ENCODE measurements at places on chromosomes 2 and 18.

- DNase-seq = no peak
Measured at GRCh38 chr18:23276451-23276850, 141.2 kb downstream of the CABLES1 start.

GRCh38 chr2:168118733-168119514 is 128.5 kb downstream of the STK39 start:
- peak; percentile 18 for DNase-seq

DNA sequence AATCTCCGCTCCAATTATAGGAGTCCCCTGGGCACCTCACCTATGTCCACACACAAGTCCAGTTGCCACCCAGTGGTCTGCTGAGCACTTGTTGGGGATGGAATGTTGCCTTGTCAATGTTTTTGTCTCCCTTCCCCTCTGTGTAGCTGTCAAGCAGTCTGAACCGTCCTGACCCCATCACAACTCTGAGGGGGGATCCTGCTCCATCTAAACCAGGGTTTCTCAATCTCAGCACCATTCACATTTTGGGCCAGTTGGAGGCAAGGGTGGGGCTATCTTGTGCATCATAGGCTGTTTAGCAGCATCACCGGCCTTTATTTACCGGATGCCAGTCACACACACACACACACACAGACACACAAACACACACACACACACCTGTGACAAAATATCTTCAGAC is 53.0 kb downstream of the CYP26B1 start:
- no peak for DNase-seq

DNA sequence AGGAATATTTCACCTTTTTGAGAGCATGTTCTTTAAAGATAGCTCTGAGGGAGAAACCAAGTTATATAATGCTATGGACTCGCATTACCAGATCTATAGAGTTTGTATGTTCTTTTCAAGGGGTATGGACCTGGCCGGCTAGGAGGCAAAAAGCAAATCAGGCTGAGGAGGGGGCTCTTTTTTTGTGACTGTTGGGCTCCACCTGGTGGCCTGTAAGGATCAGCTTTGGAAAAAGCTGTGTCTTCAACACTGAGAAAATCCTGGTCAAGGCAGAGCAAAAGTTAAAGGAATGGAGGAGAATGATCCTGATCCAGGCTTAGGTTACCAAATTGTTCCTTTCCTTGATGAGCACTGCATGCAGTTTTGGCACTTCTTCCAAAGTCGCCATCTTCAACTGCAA is 180.5 kb downstream of the DIS3L2 start:
- DNase-seq = no peak

DNA sequence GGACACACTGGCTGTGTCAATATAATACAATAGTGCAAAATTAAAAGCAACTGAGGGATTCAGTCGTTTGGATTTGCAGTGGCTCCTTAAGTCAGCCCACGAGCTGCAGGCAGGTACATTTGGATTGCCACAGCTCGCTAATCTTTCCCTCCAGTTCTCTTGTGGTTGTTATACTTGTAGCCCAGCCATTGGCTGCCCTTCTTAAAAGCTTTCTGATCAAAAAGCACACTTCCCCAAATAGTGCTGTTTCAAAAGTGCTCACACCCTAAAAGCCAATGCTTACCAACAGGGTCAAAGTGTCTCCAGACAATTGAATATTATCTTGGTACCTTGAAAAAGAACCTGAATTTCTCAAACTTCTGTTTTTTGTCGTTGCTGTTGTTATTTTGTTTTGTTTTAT is 404.7 kb upstream of the FAM98A start:
- DNase-seq = no peak

DNA sequence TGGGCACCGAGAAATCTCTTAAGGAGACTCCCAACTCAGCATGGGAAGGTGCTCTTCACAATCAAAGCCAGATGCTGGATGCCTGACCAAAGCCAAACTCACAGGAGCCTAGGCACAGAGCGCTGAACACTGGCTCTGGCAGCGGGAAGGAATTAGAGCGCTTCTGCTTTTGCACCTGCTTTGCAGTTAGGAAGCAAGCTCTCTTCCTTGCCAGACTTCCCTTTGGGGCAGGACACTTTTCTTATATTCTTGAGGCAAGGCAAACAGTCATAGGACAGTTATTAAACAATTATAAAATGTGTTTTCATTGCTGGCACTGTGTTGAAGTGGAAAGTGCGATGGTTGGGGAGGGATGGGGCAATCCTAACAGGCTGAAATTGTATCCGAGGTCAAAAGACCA is 79.6 kb upstream of the DNMT3A start:
- DNase-seq = no peak

DNA sequence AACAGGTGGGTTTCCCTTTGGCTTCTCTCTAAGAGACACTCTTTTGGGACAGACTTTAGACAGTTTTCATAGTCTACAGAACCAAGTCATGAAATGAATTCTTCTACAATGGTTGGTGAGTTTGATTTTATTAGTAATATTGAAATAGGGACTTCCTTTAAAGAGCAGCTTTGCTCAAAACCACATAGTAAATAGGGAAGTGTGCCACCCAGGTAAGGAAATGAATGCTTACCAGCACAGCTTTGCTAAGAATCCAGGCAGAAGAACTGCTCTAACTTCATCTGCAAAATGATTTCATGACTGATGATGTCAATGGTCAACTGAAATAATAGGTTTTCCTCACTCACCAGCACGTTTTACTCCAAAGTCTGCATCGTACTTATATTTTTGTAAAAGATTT is 89.2 kb downstream of the NYAP2 start:
- DNase-seq = no peak

DNA sequence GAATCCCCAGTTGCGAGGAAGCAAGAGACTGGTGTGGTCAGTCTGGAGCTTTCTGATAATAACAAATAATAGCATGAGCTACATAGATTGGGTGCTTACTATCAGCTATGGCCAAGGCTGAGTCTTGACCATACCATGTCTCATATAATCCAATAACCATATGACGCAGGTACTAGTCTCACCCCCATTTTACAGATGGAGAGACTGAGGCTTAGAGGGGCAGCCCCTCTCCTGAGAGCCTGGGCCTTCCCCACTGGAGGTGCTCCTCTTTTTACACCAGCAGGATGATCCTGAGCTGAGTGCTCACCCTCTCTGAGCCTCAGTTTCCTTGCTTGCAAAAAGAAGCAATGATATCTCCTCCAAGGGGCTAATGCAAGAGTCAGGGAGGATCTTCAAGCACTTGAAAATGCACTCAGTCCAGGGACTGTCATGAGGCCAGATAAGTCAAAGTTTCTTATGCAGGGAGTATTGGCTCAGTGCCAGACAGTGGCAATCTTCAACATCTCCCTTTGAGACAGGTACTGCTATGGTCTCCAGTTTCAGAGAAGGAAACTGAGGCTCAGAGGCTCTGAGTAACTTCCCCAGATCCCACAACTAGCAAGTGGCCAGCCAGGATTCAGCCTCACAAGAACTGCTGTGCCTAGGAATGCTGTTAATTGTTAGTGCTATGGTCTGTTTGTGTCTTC is 149.7 kb downstream of the TFCP2L1 start:
- DNase-seq = no peak

GRCh38 chr2:209519906-209520305 is 96.1 kb downstream of the MAP2 start:
- DNase-seq = no peak

DNA sequence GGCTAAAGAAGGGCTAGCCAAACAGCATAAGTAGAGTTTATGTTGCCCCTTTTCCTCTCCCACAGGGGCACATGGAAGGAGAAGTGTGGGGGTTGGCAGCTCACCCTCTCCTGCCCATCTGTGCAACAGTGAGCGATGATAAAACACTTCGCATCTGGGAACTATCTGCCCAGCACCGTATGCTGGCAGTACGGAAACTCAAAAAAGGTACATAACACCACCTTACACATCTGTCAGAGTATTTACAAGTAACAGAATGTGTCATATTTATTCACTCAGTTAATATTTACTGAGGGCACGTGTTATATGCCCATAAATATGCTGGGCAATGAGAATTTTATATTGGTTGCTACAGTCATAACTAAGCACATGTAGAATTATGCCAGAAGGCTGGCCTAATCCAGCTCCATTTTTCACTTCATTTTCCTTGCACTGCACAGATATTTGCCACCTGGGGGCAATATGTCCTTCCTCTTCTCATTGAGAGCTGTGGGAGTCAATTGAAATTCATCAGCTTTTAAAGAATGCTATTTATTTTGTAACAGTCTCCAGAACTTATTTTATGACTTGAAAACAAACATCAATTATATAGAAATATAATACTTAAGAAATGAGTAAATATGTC is 150.6 kb downstream of the RTN4 start:
- DNase-seq = no peak

GRCh38 chr2:9982891-9983290 is 31.4 kb downstream of the GRHL1 start:
- DNase-seq = no peak

DNA sequence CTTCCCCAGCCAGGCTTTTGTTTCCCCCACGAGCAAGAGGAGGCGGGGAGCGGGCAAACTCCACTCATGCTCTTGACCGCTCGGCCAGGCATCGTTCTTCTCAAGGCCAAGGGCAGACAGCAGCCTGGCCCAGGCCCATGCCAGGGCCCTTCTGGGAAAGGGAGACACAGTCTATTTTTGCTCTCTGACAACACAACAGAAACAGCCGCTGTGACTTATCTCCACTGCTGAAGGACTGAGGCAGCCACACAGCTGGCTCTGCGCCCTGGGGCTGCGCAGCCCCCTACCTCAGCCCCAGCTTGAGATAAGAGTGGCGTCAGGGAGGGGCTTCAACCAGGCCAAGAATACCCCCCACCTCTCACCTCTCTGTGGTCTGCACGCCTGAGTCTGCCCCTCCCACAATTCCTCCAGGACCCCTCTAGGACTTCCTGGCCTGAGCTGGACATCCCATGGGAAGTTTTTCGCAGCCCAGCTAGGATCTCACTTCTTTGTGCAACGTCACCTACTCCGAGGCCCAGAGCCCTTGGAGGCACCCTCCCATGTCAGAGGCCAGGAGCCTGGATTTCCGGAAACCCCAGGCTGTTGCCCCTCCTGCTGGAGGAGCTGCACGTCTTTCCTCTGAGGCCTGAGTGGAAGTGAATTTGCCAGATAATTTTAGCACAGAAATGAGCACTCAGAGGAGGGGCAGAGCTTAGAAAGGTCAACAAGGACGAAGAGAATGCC is 118.9 kb upstream of the OTOS start:
- no peak for DNase-seq

DNA sequence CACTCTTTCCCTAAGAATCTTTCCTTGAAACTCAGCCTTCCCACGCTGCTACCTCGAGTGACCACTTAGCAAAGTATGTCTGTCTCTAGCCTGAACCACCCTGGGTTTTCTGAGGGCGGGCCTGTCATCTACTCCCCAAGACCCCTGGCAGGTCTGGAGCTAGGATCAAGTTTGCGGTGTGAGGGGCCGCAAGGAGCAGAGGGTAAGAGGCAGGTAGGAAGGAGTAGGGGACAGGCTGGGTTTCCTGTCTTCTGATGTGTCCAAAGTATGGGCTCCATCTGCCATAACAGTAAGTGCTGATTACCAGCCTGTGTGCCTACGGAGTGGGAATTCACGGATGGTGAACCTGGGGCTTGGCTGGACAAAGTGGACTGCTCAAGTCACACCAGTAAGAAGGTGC is 25.4 kb downstream of the ZFP36L2 start:
- no peak for DNase-seq

All from GM19239 (cell line).